NCI-H1930 (cell line): ENCODE measurements at places on chromosomes 12 and 14.

DNA sequence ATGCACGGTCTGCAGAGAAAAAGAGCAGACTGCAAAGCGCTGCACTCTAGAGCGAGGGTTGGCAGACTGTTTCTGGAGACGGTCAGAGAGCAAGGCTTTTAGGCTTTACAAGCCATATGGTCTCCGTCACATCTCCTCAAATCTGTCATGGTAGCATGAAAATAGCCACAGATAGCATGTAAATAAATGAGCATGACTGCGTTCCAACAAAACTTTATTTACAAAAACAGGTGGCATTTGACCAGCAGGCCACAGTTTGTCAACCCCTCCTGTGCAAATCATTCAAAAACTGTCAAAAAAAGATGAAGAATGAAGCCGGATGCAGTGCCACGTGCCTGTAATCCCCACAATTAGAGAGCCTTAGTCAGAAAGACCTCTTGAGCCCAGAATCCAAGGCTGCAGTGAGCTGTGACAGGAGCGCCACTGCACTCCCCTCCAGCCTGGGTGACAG, 18.9 kb downstream of the SYNE3 start:
- DNase-seq: no peak

DNA sequence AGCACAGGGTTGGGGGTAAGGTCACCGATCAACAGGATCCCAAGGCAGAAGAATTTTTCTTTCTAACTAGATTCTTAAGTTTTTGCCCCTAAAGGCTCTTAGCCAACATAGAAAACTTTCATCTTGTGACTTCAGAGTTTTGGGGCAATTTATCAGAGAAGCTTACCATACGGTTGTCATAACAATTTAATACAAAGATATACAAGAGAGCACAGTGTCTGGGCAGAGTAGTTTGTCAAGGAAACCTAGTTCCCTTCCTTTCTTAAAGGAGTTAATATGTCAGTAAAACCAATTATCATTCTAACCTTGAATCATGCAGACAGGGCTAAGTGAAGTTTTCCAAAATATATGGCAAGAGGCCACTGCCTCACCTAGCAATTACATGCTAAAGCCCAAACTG, 18.4 kb downstream of the NR2C1 start:
- DNase-seq: no peak

GRCh38 chr12:75994069-75994740, 37.4 kb downstream of the PHLDA1 start:
- DNase-seq: no peak

GRCh38 chr12:12217018-12217359, 49.9 kb downstream of the LRP6 start:
- no peak for DNase-seq

DNA sequence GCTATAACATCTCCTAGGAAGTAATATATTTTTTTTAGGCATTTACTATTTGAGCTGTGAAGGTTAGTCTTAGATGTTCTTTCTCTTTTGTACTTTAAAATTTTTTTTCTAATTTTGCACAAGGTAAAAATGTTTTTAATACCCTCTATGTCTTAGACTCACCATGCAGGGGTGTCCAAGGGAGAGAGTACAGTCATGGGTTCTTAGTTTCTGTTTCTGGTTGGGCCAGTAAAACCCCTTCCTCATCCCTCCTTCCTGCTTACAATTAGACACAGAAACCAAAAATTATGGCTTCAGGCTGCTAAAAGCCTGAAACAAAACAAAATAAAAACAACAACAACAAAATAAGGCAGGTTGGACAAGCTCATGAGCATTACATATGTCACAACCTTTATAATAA, 193.0 kb downstream of the SYT1 start:
- no peak for DNase-seq

GRCh38 chr12:6096527-6096926, 27.9 kb downstream of the VWF start:
- no peak for DNase-seq

GRCh38 chr12:92810370-92810769, 107.6 kb downstream of the PLEKHG7 start:
- DNase-seq: no peak

- no peak for DNase-seq
Measured at GRCh38 chr12:84756961-84757360, 155.6 kb downstream of the SLC6A15 start.

DNA sequence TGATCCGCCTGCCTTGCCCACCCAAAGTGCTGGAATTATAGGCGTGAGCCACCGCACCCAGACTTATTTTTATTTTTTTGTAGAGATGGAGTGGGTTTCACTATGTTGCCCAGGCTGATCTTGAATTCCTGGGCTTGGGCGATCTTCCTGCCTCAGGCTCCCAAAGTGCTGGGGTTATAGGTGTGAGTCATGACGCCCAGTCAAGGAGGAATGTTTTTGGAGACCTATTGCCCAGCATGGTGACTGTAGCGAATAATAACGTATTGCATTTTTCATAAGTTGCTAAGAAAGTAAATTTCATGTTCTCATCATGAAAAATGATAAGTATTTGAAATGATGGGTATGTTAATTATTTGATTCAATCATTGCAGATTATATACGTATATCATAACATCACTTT, 46.5 kb downstream of the TEAD4 start:
- no peak for DNase-seq

- no peak for DNase-seq
Measured at GRCh38 chr14:93009471-93010129, 86.7 kb downstream of the CHGA start.

DNA sequence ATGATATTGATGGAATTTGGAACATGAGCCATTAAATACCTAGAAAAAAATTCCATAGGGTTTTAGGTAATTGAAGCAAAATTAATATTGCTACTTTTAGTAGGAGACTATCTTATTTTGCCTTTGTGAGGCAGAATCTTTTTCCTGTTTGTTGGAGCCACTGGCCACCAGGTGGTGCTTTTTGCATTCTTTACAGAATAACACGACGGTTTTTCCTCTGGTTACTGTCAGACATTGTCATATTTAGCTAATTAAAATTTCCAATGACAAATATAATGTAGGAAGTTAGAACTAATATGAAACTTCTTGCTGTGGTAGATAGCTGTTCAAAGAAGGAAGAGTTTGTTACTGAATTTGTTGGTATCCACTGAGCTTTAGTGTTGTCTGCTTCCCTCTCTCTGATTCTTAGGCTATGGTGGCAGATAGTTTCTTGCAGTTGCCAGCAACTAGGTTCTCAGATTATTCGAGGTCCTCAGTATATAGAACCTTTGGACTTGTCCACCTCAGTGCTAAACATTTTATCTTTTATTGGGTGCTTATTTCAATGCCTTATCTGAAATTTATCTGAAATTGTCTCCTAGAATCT, 25.7 kb downstream of the RAB21 start:
- DNase-seq: no peak

DNA sequence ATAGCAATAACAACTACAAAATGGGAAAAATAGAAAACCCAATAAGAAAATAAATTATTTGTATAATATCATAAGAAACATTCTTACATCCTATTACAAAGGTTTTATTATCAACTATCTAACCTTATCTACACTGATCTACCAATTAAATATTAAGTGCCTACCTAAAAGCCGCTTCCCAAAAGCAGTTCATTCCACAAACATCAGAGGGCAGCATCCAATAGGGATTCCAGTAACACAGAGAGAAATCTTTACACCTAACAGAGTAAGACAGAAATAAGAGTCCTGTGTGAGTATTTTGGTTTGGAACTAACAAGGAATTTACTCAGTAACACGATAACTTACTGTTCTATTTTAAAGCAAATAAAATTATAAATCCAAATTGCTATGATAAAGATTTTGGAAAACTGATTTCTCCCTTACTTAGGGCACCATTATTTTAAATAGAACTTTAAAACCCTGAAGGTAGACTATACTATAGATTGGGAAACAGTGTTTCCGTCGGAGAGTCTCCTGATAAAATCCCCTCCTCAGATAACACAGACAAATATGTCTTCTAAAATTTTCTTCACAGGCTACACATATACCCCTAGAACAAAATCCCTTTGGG, 15.0 kb downstream of the GXYLT1 start:
- no peak for DNase-seq

- DNase-seq: no peak
Measured at GRCh38 chr12:11814374-11814773, 164.9 kb downstream of the ETV6 start.

- no peak for DNase-seq
Measured at GRCh38 chr14:95246870-95247269, 72.8 kb downstream of the CLMN start.

- DNase-seq: no peak
Measured at GRCh38 chr14:87285506-87285905, 707.5 kb downstream of the GALC start.

GRCh38 chr14:22593189-22593588, 4.2 kb upstream of the DAD1 start:
- no peak for DNase-seq

- DNase-seq: no peak
Measured at GRCh38 chr12:57762463-57762862, 4.4 kb downstream of the CYP27B1 start.

DNA sequence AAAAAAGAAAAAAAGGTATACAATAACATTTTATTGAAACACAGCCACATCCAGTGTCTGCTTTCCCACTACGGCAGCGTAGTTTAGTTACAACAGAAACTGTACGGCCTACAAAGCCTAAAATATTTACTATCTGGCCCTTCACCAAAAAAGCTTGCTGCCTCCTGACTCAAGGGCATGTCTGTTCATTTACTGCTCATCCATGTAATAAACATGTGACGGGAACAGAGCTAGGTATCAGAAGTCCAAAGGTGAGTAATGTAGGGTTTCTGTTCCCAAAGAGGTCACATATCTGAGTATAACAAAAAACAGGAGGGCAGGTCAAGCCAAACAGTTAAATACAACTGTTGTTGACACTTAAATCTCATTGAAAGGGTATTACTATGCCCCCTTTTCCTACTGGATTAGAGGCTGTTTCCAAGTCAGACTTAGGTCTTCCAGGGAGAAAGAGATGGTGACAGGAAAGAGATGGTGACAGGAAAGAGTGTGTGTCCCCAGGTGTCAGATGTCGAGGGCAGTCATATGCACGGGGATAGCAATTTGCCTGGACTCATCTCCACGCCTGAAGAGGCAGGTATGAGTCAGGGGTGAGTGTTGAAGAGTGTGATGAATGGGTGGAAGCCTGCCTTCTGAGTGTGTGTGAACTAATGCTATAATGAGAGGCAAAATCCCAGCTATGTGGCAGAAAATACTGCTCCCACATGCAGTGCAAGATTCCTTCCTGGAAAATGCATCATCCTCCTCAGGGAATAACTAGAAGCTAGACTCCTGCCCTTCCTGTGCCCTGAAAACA, 77.7 kb downstream of the MAP3K9 start:
- DNase-seq: no peak

DNA sequence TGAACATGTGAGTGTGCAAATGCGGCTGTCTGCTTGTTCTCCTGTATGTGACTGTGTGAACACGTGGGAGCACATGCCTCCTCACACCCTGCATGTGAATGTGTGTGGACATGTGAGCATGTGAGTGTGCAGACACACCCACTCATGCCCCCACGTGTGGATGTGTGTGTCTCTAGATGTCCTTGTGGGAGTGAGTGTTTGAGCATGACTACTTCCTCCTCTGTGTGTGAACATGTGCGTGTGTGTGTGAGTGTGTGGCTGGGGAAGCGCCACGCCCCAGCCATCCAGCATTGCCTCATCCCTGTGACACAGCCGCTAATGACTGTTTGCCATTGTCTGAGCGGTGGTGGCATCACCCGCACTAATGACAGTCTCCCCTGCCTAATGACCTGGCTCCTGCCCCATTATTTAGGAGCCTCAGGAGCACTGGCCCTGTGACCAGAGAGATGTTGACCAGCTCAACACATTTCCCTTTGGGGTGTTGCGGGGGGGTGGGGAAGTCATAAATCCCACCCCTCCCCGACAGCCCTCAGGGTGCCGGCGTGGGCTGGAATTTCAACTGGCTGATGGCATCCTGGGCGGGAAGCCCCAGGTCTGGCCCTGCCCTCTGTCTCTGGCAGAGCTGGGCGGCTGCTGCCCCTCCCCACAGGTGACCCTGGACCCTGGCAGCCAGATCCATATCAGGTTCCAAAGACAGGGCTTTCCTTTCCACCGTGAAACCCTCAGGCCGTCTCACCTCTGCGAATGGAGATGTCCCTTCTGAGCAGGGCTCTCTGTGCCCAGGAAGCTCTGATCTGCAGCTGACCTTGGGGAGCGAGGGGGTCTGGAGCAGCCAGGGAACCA, 11.5 kb upstream of the KRT80 start:
- DNase-seq: no peak

- no peak for DNase-seq
Measured at GRCh38 chr12:123949770-123950165, 22.9 kb downstream of the CCDC92 start.

DNA sequence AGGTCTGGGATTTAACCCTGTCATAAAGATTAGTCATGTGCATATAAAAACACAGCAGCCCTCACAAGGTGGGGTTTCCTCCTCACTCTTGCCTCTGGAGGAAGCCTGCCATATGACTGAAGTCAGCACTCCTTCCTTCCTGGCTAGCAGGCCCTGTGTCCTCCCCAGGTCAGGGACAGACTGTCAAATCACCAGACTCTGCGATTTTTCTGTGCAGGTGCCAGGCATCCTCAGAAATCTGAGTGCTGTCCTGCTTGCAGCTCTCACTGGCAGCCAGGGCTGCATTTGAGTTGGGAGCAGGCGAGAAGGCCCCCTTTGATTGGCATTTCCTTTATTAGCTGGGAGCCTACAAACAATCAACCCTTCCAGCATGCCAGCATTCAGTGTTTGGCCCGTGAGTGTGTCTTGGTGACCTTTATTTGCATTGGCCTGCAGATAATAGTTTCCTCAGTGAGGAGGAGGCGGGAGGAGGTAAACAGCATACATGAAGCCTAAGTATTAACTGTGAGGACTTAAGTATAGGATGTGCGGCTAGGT, 183.8 kb upstream of the ARHGAP5 start:
- DNase-seq: no peak

GRCh38 chr12:67649570-67650387, 1.2 kb downstream of the DYRK2 start:
- no peak for DNase-seq

DNA sequence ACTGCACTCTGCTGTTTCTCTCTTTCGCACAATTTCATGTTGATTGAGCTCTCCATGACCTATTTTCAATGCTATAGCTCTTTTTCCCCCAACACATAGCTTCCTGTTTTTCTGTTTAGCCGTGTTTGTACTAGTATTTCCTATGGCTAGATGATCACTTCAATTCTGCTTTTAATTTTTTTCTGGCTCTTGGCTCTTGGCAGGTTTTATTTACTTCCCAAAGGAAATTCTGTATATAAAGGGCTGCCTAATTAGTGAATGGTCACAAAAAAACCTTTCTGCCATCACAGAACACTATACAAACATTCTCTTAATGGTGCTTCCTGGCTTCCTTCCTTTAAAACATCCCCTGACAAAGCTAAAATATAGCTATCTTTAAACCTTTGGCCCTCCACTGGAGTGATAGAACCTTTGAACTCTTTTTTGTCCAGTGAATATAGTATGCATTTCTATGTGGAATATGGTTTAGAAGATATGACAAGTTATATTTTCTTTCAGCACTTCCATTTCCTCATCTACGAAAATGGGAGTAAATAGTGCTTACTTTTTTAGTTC, 88.2 kb downstream of the RASSF9 start:
- DNase-seq: no peak

- no peak for DNase-seq
Measured at GRCh38 chr12:27217590-27217989, 26.5 kb upstream of the STK38L start.

GRCh38 chr12:92504594-92504981, 198.2 kb upstream of the PLEKHG7 start:
- DNase-seq: no peak
